H7 (cell line): ENCODE measurements at places on chromosomes 4 and X. TPM values are rescaled to one million over a fixed set of nuclear protein-coding genes. Genes with fewer than 3 reads are reported as not detected.

The INTU gene
- 10.3 and 11.8 TPM in 2 replicates for total RNA-seq

DNA sequence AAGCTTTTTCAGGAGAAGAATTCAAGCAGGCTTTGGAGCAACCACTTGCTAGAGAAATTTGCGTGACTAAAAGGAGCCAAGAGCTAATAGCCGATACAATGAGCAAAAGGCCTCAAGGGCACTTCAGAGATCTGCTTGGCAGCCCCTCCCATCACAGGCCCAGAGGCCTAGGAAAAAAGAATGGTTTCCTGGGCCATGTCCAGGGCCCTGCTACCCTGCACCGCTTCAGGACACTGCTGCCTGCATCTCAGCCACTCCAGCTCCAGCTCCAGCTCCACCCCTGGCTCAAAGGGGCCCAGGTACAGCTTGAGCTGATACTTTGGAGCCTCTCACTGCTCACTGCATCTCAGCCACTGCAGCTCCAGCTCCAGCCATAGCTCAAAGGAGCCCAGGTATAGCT lies 98.9 kb downstream of the FAM13A start:
- no peak for DNase-seq

The ATP2B3 gene
- not detected in 2 replicates for total RNA-seq

The GSX2 gene
- total RNA-seq, result 0.07 and 1.4 TPM in 2 replicates

The MAGED4 gene
- 54.0 and 69.7 TPM in 2 replicates for total RNA-seq

The IBSP gene
- total RNA-seq, result not detected in 2 replicates

DNA sequence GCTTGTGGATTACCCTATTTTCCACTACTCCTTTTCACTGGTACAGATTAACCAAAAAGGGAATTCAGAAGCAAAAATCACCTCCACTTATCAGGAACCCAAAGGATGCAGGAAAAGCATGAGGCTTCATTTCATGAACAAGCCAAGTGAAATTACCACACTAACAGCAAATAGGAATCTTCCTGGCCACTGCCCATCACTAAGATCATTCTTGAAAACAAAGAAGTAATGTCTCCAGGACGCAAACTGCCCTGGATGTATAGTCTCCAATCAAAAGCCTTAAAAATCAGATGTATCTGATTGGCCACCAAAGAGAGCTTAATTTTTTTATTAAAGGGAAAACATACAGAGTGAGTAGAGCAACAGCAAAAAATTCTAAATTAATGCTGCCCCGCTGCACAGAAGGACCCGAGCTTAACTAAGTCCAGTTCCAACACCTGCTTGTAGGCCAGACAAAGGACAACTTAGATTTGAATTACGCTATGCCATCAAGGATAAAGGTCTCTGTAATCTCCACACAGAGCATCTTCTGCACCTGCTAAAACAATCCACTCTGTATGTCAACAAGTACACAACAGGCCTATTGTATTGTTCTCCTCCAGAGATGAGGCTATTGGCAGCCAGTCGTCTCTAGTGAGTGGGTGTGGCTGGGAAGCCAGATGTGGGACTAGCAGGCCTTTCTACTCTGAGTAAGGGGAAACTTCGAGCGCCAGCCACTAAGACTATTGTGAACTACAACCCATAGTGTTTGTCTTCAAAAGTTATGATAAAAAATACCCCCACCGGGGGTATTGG lies 12.4 kb downstream of the ZDHHC9 start:
- DNase-seq, result no peak

- DNase-seq, result no peak
Observed at GRCh38 chrX:107834275-107835201, 8.9 kb downstream of the MID2 start.

DNA sequence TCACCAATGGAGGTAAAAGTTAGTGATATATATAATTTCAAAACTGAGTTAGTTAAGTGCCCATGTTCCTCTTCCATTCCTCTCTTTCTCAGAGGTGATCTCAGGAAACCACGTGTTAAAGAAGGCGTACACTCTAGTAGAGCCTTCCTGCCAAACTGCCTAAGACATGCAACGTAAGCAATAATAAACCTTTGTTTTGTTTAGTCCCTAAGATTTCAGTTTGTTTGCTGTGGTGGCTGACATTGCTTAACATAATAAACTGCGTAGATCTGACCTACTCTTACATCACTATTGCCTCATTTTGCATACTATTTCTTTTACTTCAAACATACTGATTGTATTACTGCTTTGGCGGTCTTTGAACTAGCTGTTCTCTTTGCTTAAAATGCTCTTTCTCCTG lies 99.2 kb downstream of the JADE1 start:
- DNase-seq, result no peak

The SGCB gene
- 8.7 and 9.5 TPM in 2 replicates for total RNA-seq

The CCDC158 gene
- not detected in 2 replicates for total RNA-seq

- DNase-seq, result no peak
Observed at GRCh38 chr4:156686120-156686519, 285.5 kb downstream of the PDGFC start.

The SRPX gene
- total RNA-seq, result 8.0 and 9.9 TPM in 2 replicates

- no peak for DNase-seq
Observed at GRCh38 chr4:62015043-62015739, 815.1 kb downstream of the ADGRL3 start.

- DNase-seq, result no peak
Observed at GRCh38 chrX:106247162-106247561, 79.1 kb downstream of the PWWP3B start.

The CXorf65 gene
- 3.8 TPM in 1 of 2 replicates, not detected in the other for total RNA-seq

DNA sequence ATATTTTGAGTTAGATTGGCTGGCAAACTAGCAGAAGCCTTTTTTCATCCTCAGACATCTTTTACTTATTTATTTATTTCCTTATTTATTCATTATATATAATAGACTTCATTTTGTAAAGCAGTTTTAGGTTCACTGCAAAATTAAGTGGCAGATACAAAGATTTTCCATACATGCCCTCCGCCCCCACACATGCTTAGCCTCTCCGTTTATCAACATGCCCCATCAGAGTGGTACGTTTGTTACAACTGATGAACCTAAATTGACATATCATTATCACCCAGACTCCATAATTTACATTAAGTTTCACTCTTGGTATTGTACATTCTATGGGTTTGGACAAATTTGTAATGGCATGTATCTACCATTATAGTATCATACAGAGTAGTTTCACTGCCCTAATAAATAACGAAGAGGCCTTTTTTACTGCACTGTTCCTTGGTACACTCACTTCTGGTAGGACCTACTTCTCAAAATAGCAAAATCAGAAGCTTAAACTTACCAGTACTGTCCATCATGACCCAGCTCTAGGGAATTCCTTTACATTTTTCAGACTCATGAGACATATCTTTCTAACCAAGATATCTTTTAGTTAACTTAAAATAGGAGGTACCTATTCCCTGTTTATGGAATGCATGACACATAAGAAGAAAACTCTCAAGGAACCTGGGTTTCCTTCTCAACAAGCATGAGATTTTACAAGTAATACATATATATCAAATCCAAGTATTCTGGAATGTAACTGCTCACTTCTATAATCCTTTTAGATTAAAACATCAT lies 4.8 kb upstream of the TMPRSS11B start:
- no peak for DNase-seq

GRCh38 chrX:103363046-103363445 lies 6.7 kb downstream of the TCEAL9 start:
- no peak for DNase-seq

DNA sequence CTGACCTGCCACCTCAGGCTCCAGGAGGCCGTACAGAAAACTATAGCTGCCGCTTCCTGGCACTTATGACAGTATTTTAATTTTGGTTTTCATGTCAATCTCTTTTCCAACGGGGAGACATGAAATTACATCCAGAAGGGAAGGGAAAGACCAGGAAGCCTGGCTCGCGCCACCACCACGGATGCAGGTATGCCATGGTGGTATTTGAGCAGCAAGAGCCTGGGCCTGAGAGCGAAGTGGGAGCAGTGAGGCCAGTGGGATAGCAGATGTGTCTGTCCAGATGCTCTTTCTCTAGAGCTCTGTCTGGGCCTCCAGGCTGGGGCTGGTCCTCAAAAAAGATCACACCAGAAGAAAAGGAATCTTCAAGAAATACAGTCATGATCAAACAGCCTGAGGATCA lies 82.5 kb upstream of the CPEB2 start:
- DNase-seq, result no peak
